Renal cortex interstitium (tissue), 15 donors: ENCODE measurements at places on chromosomes 3 and 15. TPM values are rescaled to one million over a fixed set of nuclear protein-coding genes. Genes with fewer than 3 reads are reported as not detected.

NRG4 gene
- polyA plus RNA-seq: 5.9 TPM

FGD5 gene
- polyA plus RNA-seq: 22.9 TPM

CFAP100 gene
- polyA plus RNA-seq: 1.1 TPM

RTP1 gene
- polyA plus RNA-seq: not detected

CTXN2 gene
- polyA plus RNA-seq: not detected

GOLGA8A gene
- 149 TPM for polyA plus RNA-seq

- DNase-seq: no peak
These were observed 28.1 kb downstream of the KCNAB1 start for GRCh38 chr3:156148345-156148945.

DNA sequence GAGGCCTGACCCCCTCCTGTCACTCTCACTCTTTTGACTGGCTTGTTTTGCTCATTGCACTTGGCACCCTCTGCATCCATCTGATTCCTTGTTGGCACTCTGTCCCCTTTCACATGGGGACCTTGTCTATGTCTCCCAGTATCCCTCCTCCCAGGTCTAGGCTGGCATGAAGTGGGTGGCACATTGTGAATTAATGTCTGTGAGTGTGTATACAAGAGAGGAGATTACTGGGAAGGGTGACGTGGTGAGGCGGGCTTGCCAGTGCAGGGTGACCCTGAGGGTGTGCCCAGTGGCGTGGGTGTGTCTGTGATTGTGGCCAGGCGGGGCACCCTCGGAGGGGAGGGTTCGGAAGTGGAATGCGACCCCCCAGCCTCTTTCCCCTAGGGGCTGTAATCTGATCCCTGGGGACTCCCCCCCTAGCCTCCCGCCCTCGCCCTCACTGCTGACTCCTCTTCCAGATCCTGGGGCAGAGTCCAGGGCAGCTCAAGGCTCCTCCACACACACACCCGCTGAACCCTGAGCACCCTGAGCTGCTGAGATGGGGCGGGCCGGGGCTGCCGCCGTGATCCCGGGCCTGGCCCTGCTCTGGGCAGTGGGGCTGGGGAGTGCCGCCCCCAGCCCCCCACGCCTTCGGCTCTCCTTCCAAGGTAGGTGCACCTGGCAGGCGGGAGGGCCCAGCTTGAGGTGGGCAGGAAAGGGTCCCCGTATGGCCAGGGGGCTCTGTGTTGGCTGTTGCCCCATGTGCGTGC is at the start of gene SEMA3B:
SEMA3B (plus strand) TSS at position 445 of the 749 bp plus-strand sequence; CDS start at position 539, 94 bp downstream.
- DNase-seq: no peak

DNA sequence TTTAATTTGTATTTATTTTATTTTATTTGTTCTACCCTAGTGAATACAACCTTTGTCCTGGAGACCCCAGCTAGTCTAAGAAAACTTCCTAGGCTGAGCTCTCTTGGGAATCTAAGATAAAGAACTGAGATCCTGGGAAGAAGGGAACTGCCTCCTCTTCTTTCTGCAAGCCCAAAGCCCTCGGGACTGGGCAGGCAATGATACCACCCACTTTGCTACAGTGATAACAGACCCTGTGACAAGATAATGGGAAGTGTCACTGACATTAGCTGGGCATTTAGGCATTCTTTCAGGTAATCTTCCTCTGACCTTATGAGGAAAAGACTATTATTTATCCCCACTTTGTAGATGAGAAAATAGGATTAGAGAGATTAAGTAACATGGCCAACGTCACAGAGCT is 15.1 kb downstream of the TYRO3 start:
- DNase-seq: no peak

- no peak for DNase-seq
These were observed 48.5 kb upstream of the PEX5L start for GRCh38 chr3:180085122-180085710.

DNA sequence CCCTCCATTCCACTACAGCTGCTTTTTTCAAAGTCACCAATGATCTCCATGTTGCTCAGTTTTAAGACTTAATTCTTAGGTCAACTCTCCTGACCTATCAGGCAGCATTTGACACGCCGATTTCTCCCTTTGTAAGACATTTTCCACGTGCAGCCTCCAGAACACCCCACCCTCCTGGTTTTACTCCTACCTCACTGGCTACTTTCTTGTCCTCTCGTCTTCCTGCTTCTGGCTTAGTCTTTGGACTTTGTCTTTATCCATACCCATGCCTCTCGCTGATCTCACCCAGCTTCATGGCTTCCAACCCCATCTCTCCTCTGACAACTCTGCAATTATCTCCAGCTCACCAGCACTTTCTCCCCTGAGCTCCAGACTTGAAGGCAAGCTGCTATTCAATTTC is 99.3 kb upstream of the UMPS start:
- no peak for DNase-seq
